ENCODE measurements at places on chromosomes 13 and 19. TPM values are rescaled to one million over a fixed set of nuclear protein-coding genes. Genes with fewer than 3 reads are reported as not detected.

GRCh38 chr13:31032528-31033113, 100.2 kb downstream of the TEX26 start:
- no peak for DNase-seq

DNA sequence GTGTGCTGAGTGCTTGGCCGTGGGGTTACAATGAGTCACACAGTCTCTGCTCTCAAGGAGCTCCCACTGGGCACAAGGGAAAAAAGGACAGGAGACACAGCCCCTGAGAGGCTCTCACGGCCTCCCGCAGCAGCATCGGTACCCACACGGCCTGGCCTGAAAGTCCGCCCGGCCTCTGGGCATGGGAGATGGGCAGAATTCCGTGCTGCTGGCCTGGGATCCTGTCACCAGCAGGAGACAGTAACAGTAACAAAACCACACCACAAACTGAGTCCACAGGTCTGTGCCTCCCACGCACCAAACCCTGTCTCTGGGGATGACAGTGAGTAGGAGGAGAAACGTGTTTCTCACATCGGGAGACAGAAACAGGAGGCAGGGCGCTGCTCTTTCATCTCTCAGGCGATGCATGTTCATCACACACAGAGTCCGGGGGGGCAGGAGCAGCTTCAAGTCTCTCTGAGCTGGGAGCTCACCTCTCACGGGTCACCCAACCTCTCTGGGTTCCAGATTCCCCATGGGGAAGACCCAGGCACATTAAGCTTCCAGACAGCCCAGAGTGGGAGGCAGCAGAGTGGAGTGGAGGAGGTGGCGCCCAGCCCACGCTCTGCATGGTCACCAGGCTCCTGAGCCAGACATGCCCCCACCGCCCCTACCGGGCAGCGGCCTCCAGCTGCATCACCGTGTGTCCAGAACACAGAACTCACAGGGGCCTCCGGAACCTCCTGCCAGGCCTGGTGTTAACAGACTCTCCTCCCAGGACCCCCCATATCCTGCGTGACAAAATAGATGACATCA, 124.7 kb upstream of the VSTM2B start:
- no peak for DNase-seq

DNA sequence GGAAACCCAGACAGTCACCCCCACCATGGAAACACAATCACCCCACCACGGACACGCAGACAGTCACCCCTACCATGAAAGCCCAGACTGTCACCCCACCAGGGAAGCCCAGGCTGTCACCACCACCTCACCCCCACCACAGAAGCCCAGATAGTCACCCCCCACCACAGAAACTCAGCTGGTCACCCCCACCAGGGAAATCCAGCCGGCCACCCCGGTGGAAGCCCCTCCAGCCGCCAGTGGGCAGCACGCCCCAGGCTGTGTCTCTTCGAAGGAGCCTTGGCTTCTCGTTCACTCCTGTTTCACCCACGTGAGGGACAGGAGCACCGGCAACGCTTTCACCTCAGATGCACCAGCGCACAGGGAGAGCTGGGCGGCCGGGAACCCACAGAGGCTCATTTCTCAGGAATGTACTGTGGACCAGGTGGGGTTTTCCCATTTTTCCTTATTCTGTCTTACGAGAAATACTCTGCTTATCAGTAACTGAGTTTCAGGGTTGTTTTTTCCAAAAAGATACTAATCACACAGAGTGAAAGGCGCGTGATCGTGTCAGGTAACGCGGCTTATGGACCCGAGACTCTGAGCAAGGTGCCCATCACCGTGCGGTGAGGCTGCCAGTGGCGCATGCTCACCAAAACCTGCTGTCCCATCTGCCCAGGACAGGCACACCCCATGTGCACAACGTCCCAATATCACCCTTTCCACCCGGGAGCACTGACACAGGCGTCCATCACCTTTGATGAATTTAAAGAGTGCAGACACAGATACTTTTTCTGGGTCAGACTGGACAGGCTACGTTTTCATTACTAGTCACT, 28.0 kb downstream of the CARS2 start:
- DNase-seq = no peak

- DNase-seq = no peak
Observed at GRCh38 chr19:51607077-51607476, 23.1 kb downstream of the SIGLEC5 start.

GRCh38 chr19:17135001-17135853, 59.6 kb downstream of the MYO9B start:
- DNase-seq = peak; percentile 89

DNA sequence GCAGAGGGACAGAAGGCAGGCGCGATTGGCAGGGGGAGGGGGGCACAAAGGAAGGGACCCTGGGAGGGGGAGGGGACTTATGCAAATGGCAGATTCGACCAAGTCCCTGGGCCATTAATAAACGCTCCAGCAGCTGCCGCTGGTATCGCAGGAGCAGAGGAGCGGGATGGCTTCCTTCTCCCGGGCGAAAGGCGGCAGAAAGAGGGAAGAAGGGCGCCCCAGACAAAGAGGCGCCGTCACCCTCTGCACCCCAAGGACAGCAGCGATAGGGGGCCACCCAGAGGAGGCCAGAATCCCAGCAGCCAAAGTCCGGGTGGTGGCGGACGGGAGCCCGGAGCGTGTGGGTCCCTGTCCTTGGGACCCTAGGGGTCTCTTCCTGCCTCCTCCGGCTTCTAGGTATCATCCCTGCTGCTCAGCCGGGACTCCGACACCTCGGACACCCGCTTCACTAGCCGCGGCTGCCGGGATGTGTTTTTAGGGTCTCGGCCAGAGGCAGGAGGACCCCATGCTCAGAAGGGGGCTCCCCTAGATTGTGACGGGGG, 1.9 kb downstream of the PTPRS start:
- DNase-seq = no peak

DNA sequence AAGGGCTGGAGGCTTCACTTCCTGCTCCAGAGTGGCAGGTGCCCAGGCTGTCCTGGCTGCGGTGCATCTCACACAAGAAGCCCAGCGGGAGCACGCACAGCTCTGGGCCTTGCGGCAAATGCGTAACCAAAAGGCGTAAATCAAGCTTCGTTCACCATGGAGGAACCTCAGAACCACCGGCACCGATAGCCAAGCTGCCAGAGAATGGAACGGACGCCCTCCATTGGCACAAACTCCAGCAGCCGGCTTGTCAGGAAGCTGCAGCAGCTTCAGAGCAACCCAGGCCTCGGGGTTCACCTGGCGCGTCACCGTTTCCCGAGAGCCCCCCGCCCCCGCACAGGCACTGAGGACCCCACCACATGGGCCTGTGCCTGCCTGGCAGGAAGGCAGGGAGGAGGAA, 76.7 kb downstream of the RASA3 start:
- no peak for DNase-seq

GRCh38 chr13:112968380-112968909, 569 bp upstream of the MCF2L start:
- no peak for DNase-seq

The MYPOP gene
- 1.6 TPM for polyA plus RNA-seq

The LRP3 gene
- 15.8 TPM for polyA plus RNA-seq

- DNase-seq = no peak
Observed at GRCh38 chr13:39406688-39407087, 196.3 kb downstream of the LHFPL6 start.

GRCh38 chr19:16315825-16316505, 8.7 kb upstream of the KLF2 start:
- DNase-seq = peak; percentile 98

The IL17D gene
- polyA plus RNA-seq = 3.0 TPM

The SELENOV gene
- not detected for polyA plus RNA-seq

GRCh38 chr13:44686531-44686934, 110.4 kb upstream of the TSC22D1 start:
- no peak for DNase-seq

The FBXW9 gene
- polyA plus RNA-seq = 7.2 TPM

DNA sequence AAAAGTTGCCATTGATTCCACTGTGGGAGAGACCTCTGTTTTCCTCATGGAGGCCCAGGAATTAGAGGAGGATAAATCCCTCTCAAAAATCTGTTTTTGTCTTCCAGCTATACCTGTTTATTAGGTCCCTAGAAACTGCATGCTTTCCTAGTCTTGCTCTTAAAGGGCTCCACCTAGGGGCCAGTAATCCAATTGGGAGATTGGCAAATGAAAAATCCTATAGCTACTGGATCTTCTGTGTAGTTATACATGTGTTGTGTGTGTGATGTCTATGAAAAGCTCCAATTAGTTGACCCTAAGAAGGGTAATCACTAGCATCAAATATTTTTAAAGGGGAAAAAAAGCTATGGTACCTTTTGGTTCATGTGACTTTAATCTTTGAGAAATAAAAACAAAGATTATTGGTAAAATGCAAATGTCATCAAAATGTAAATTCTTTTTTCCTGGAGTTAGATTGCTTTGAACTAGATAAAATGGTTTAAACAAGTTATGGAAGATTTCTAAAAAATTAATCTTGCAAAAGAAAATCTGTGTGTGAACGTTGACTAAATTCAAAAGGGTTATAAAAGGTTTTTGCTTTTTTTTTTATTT, 63.4 kb upstream of the C1QTNF9B start:
- no peak for DNase-seq

The KIR3DL1 gene
- not detected for polyA plus RNA-seq

DNA sequence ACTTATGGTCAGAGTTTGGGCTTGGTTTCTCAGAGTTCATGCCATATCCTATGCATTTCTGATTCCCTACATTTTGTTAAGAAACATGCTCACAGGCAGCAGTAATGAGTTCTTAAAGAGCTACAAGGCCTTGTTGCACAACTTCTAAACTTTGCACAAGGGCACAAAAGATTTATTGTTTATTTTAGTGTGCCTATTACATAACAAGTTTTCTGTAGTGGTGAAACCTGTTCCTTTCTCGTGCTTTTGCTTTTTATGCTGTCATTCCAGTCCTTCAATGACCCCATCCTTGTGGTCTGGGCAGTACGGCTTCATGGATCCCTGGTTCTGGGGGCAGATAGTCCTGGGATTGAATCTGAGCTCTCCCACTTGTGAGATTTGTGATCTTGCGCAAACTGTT, 17.8 kb downstream of the ZNF507 start:
- no peak for DNase-seq

DNA sequence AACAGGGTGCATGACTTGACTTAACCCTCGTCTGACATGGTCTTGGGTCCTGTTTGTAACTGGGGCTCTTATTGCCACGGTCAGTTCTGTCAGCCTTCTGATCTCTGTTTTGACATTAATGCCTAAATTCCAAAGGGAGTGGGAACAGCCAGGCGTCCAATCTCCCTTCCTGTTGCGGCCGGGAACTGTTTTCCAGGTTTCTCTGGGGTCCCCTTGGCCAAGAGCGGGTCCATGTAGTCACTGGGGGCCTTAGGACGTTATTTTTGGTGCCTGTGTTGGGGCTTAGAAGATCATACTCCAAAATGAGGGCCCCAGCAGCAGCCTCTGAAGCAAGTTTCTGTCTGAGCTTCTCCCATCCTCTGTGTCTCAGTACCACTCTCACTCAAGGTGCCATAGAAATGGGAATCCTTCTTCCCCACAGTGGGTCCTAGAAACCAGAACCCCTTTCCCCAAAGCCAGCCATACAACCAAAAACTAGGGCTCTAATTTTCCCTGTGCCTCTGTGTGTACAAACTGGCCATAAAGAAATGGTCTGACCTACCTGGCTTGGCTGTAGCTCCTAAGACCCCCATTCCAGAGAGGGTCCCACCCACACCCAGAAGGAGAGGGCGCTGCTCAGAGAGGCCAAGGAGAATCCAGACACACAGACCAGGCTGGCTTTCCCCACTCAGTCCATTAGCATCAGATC, 50.4 kb downstream of the C13orf46 start:
- DNase-seq = no peak

The APOC4 gene
- not detected for polyA plus RNA-seq

The SERP2 gene
- polyA plus RNA-seq = 5.7 TPM

The JSRP1 gene
- polyA plus RNA-seq = not detected

DNA sequence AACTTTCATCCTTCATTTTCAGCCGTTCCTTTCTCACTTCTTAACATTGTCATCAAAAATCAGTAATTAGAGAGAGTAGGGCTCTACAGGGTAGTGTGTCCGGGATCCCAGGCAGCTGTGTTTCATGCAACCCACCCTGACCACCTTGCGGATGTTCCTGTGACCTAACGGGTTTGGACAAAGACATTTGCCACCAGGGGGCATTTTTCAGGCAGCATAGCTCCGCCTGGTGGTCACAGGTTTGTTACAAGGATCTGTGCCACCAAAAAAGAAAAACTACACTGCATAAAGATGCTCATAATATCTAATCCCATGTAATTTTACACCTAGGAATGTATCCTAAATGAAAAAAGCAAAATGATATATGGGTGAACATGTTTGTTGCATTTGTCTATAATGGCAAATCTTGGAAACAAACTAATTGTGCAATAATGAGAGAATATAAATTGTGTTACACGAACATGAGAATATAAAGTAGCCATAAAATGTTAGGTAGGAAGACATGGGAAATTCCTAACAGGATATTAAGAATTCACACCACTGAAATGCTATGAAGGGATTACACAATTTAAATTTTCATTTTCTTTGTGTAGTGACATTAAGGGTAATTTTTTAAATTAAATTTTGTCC, 123.0 kb downstream of the SLC7A1 start:
- no peak for DNase-seq

DNA sequence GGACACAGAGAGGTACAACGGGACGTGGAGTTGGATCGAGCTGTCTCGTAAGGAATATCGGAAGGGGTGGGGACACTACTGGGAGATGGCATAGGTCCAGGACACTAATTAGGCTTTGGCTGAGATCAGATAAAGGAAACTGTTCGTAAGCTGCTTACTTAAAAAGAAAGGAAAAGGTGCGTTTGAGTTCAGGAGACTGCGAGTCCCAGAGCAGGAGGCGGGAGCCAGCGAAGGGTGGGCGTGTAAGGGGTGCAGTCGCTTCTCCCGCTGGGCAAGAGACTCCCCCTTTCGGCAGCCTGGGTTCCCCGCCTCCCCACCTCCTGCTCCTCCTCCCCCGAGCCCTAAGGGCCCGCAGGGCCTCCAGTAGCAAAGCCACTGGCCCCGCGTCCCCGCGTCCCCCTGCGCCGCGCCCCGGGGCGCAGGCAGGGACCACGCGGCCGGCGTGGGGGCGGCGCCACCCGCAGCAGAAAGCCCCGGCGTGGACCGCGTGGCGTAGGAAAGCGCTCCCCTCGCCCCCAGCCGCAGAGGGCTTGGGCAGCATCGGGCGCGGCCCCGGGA, 547 bp downstream of the ABCC4 start:
- DNase-seq = peak; percentile 23

The RASGRP4 gene
- polyA plus RNA-seq = not detected

DNA sequence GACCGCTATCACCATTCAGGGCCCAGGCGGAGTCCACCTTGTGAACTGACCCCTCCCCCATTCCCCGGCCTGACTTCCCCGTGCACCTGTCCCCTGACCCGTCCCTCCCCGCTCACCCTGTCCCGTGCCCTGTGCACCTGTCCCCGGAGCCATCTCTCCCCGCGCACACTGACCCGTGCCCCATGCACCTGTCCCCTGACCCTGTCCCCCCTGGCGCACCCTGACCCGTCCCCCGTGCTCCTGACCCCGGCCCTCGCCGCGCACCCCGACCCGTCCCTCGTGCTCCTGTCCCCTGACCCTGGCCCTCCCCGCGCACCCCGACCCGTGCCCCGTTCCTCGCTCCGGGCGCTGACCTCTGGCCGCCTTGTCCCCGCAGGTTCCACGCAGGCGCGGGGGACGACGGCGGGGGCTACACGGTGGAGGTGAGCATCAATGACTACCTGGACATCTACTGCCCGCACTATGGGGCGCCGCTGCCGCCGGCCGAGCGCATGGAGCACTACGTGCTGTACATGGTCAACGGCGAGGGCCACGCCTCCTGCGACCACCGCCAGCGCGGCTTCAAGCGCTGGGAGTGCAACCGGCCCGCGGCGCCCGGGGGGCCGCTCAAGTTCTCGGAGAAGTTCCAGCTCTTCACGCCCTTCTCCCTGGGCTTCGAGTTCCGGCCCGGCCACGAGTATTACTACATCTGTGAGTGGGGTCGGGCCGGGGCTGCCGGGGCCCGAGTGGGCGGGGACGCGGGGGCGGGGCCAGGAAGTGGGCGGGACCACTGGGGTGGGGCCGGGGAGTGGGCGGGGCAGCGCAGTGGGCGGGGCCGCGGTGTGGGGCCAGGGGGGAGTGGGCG, 9.7 kb downstream of the EFNA2 start:
- DNase-seq = no peak

Measured in AG04450 (cell line).